NCI-H226 (cell line): ENCODE measurements at places on chromosomes 4 and X.

- DNase-seq, result no peak
Observed at GRCh38 chr4:151310124-151310728, 15.2 kb downstream of the SH3D19 start.

GRCh38 chr4:56856656-56857055, 35.2 kb upstream of the SPINK2 start:
- DNase-seq, result no peak

DNA sequence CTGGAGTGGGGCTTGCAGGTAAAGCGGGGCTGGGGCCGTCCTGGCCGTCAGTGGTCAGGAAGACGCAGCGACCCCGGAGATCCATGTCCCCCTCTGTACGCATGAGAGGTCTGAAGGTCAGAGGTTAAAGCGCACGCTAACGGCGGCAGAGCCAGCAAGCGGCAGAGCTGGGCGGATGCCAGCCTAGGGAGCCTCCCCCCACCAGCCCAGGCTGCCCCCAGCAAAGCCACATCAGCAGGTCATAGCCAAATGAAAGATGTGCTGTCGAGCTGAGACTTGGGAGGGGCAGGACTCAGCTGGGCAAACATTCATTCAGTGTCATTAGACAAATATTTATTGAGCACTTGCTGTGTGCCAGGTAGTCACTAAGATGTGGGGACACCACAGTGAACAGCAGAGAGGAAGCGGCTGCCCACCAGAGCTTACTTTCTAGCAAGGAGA, 593 bp upstream of the JAKMIP1 start:
- no peak for DNase-seq

- DNase-seq, result no peak
Observed at GRCh38 chrX:64977830-64978229, 1.6 kb upstream of the ZC4H2 start.

DNA sequence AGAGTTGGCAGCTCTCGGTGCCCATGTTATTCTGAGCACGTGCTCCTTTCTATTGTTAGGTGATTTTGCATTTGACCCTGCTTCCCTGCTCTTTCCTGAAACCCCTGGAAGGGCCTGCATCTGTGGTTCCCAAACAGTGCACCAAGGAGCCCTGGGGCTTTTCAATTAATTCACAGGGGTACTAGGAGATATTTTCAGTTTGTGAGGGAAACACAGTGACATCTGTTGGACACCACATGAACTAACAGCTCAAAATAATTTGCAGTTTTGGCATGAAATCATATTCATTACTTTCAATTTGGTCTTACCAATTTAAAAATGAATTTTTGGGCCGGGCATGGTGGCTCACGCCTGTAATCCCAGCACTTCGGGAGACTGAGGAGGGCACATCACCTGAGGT, 156.6 kb downstream of the GATB start:
- no peak for DNase-seq

GRCh38 chrX:74578137-74578536, 36.3 kb downstream of the RLIM start:
- DNase-seq, result no peak

DNA sequence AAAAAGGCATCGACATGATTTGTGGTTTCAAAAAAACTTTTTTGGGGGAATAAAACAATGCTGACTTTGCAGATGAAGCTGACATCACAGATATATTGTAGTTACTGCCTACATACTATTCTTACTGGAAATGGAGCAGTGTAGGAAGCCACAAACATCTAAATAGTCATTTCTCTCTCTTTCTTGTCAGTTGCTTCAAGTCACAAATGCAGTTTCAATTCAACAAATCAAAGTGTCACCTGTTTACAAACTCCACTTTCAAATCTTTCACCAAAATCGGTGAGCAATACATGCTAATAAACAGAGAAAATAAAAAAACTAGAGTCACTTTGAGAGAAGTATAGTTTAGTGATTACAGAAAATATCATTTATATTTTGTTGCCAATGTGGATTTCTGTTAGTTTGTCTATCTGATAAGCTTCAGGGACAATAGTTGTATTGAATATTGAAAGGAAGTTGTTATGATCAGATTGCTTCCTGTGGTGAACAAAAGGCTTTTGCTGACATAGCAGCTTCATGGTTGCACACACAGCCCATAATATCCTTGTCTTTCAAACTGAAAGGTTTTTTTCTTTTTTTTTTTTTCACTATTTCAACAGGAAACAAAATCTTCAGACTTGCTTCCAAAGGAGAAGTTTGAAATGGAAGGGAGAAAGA, 49.7 kb upstream of the PTPN13 start:
- DNase-seq, result no peak
